ENCODE measurements at places on chromosomes 11 and 22. TPM values are rescaled to one million over a fixed set of nuclear protein-coding genes. Genes with fewer than 3 reads are reported as not detected.

The GAS2L1 gene
- total RNA-seq = 43.7 TPM

The P2RY6 gene
- 1.3 TPM for total RNA-seq

The MYBPC3 gene
- not detected for total RNA-seq

The GDPD4 gene
- not detected for total RNA-seq

The AGBL2 gene
- total RNA-seq = 2.8 TPM

The SYT7 gene
- 0.16 TPM for total RNA-seq

The CALCA gene
- total RNA-seq = not detected

Measured in mesangial cell (primary cell).